ENCODE measurements at places on chromosomes 3 and 15.

DNA sequence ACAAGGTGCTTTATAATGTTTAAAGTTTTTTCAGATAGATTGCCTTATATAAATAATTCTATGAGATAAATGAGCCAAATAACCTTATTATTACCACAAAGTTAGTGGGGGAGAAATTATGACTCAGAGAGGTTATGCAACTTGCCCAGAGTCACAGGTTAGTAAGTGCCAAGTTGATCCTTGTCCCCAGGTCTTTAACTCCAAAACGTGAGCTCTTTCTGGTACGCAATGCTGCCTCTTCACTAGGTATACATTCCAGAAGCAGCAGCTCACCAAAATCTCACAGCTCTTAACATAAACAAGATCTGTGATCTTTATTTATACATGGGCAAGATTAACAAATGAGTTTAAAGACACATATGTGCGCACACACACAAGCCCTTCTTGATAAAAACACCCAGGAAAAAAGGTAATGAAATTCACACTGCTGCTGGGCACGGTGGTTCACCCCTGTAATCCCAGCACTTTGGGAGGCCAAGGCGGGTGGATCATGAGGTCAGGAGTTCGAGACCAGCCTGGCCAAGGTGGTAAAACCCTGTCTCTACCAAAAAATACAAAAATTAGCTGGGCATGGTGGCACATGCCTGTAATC is 59.8 kb upstream of the NR2F2 start:
- no peak for DNase-seq

GRCh38 chr3:143208976-143209714 is 89.6 kb downstream of the CHST2 start:
- DNase-seq, result no peak

DNA sequence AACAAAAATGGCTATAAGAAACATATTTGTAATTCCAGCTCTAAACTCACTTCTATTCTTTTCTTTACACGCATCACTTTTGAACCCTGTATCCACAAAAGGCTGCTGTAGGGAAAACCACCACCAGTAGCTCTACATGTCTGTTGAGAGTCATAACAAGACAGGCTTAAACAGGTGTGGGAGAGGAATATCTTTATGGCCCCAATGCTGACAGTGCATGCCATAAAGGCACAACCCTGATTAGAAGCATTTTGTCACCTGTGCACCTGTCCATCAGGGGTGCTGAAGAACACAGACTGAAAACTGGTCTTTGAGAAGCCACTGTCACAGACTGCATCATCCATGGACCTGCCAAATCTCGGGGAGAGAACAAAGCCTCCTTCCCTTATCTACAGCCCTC is 11.6 kb upstream of the CSPG5 start:
- DNase-seq, result no peak

DNA sequence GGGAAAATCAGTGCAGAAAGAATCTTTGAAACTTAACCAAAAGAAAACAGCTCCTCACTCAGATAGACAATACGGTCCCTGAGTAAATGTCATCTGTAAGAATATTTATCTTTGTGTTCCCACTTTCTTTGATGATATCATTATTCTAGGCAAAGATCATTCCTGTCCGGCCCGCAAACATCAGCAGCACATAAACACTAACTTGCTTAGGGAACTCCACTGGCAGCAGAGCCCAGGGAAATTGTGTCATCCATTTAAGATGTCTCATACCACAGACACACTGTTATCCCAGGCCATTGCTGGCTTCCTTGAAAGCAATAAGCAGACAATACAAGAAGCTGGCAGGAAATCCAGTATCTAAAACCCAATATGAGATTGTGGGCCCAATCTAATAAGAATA is 20.1 kb upstream of the CD96 start:
- DNase-seq, result no peak

GRCh38 chr3:139304383-139304782 is 39.4 kb upstream of the MRPS22 start:
- DNase-seq, result no peak

Data from stimulated activated CD4-positive, alpha-beta T cell treated with anti-CD3 and anti-CD28 coated beads, Interleukin-12 subunit alpha, Interleukin-12 subunit beta, amount 100 ng/mL, for 48 hours (primary cell).